ENCODE measurements at places on chromosomes 6 and 20.

- DNase-seq: no peak
These were observed 38.2 kb downstream of the KIF6 start for GRCh38 chr6:39686976-39687375.

DNA sequence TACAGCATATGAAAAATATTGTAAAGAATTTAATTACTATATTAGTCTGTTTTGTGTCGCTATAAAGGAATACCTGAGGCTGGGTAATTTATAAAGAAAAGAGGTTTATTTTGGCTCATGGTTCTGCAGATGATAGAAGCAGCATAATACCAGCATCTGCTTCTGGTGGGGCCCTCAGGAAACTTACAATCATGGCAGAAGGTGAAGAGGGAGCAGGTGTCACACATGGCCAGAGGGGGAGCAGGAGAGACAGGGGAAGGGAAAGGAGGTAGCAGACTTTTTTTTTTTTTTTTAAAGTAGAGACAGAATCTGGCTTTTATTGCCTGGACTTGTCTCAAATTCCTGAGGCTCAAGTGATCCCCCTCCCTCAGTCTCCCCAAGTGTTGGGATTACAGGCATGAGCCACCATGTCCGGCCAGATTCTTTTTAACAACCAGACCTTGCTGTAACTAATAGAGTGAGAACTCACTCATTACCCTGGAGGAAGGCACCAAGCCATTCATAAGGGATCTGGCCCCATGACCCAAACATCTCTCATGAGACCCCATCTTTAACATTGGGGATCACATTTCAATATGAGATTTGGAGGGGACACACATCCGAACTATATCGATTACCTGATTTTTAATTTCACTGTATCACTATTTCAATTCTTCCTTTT, 64.6 kb downstream of the MAN1A1 start:
- DNase-seq: no peak

DNA sequence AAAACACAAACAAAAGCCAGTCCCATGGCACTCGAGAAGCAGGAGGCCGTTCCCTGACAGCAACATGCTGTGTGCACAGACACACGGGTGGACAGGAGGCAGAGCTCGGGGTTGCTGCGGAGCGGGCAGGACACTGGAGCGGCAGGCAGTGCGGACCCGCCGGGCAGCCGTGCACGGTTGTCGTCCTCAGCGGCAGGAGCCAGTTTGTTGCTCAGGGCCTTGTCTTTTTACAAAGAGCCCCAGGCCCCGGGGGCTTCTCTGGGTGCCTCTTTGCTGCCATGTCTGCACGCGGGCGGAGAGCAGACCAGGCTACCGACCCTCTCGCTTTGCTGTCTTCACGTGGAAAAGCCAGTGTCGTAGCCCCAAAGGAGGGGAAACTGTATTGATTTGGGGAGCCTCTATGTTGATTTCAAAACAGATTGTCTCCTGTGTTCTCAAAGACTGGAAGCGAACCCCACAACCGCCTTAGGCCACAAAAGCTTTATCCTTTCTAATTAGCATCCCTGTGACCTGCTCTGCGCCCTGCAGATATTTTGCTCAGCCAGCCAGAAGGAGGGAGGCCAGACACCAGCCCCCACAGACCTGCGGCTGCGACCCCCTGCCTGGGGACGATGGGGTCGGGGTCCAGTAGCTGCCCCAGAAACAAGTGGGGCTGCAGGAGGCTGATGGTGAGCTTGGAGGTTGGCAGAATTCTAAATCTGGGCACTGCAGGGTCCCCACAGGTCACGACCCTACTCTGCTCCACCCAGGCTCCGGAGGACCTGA, 50.2 kb downstream of the ERMARD start:
- no peak for DNase-seq

DNA sequence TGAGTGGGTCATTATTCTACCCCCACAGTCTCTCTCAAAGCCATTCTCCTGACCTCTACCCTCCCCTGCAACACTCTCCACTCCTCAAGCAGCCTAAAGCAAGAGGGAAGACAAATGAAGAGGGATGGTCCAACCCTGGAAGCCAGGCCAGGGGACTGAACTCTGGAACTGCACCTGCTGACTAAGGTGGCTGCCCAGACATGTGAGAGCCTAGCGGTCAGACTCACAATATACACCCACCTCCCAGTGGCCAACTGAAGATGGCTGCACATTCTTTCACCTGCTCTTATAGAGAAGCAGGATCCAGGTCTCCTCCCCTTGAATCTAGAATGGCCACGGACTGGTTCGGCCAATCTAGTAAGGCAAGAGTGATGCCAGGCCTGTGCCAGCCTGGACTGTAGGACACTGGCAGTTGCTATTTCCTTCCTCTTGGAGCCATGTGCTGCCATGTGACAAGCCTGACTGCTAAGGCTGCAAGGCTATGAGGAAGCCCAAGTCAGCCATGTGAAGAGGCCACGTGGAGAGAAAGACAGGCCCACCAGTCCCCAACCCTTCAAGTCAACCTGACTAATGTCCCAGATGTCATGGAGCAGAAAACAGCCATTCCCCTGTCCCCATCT, 31.8 kb downstream of the ACSS1 start:
- DNase-seq: no peak

DNA sequence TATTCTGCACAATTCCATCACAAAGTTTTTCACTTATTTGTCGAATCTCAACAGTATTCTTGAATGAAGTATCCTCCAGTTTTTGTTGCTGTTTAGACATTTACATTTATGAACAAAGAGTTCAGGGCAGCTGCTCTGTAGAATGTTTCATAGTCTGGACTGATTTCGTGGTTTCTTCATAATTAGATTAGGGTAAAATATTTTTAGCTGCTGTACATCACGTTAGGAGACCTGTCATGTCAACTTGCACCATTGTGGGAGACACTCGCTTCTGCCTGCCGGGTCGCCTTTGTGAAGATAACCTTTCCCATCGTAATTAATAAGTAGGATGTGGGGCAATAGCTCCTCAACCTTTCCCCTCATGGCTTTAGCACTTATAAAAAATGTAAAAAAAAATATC, 27.5 kb upstream of the RPS6KA2 start:
- no peak for DNase-seq

DNA sequence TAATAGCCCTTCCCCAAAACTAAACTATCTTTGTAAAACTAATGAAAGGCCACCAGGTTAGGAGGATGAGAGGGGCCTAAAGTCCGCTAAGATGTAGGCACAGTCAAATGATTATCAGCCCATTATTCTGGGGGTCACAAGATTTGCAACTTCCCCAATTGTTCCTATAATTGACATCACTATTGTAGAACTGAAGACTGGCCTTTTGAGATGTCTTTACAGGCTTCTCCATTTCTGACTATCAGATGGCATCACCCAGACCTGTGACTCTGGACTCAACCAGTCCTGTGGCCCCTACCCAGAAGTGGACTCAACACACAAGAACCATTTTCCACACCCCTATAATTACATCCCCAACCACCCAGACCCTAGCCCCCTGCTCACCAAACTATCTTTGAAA, 61.5 kb upstream of the MAP7 start:
- DNase-seq: no peak

GRCh38 chr6:121896771-121897170, 461.3 kb downstream of the GJA1 start:
- DNase-seq: no peak

GRCh38 chr20:37948956-37949355, 46.0 kb downstream of the VSTM2L start:
- no peak for DNase-seq

- DNase-seq: no peak
These were observed 46.9 kb downstream of the PDYN start for GRCh38 chr20:1946762-1947534.

DNA sequence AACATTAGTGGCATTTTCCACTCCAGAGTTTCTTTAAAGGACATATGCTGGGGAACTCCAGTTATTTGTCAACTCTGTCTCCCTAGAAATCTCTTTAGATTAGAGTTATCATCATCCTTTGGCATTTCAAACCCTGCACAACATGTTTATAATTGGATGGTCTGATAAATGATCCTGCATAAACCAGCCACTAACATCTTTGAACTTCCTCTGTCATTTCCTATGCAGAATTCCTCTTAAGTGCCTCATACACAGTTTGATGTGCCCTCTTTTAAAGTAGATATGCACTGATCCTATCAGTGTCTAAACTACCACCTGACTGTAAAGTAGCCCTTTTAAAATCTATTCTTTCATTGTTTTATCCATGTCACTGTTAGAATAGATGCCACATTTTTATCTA, 306.3 kb upstream of the IRAK1BP1 start:
- DNase-seq: no peak

DNA sequence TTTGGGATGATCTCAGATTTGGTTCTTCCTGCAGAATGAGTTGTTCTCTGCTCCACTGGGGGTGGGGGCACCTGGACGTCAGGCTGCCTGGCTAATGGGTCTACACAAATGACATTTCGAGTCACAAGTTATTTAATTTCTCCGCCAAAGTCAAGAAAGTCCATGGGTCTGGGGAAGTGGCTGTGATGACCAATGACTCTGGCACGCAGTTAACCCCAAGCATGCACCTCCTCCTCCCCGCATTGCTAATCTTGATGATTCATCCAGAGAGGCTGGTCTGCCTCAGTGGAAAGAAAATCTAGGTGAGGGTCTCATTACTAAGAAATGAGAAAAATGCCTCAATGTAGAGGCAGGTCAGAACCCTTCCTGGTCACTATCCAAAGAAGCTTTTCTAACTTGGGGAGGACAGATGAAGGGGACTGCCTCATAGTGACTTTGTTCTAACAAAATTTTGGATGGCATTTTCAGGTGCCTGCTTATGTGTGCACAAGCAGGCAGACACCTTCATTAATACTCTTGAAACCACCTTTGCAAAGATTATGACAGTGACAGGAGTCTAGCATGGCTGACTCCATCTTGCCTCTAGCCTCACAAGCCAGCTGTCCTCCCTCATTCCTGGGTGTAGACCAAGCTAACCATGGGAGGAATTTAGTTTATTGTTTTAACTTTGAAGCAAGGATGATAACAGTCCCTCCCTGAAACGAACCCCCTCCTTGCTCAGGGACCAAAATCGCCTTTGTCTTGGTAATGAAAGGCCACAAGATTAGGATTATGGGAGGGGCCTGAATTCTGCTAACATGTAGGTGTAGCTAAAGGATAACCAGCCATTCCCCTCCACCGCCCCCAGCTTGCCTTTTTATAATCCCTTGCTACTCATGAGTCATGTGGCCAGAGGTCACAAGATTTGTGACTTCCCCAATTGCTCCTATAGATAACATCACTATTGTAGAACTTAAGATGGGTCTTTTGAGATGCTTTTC, 98.6 kb upstream of the MRPS10 start:
- no peak for DNase-seq

DNA sequence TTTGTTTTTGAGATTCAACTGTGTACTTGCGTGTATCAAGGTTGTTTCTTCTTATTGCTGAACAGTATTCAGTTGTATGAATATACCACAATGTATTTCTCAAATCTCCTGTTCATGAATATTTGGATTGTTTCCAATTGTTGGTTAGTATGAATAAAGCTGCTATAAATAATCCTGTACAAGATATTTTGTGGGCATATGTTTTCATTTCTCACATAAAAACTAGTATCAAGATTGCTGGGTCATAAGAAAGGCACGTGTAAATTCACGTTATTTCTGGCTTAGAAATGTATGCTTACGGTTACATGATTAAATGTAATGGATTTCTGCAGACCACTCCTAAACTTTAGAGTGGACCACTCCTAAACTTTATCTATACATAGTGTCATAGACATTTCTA, 96.6 kb downstream of the BTBD3 start:
- DNase-seq: no peak

DNA sequence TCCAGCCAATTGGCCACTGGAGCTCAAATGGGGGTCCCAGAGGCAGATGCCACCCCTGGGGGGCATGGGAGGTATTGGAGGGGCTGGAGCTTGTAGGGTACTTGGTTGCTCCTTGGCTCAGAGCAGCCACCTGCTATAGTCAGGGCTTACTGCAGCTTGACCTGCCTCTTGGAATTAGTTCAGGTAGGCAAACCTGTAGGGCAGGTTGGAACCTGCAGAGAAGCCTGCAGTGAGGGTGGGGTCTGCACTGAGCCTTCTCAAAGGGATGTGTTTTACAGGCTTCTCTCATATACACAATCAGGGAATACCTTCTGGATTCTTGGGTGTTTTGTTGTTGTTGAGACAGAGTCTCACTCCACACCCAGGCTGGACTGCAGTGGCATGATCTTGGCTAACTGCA, 94.2 kb upstream of the MYL9 start:
- DNase-seq: no peak

GRCh38 chr6:70398783-70399728, 14.3 kb upstream of the FAM135A start:
- no peak for DNase-seq

GRCh38 chr20:13274275-13274861, 53.3 kb downstream of the ISM1 start:
- no peak for DNase-seq

- no peak for DNase-seq
These were observed 72.7 kb upstream of the ISM1 start for GRCh38 chr20:13148402-13148801.

GRCh38 chr6:135195522-135195921, 14.4 kb downstream of the MYB start:
- no peak for DNase-seq
